ENCODE measurements at places on chromosomes 3 and 15.

GRCh38 chr3:103818800-103819199, 1384.0 kb downstream of the ZPLD1 start:
- no peak for DNase-seq

DNA sequence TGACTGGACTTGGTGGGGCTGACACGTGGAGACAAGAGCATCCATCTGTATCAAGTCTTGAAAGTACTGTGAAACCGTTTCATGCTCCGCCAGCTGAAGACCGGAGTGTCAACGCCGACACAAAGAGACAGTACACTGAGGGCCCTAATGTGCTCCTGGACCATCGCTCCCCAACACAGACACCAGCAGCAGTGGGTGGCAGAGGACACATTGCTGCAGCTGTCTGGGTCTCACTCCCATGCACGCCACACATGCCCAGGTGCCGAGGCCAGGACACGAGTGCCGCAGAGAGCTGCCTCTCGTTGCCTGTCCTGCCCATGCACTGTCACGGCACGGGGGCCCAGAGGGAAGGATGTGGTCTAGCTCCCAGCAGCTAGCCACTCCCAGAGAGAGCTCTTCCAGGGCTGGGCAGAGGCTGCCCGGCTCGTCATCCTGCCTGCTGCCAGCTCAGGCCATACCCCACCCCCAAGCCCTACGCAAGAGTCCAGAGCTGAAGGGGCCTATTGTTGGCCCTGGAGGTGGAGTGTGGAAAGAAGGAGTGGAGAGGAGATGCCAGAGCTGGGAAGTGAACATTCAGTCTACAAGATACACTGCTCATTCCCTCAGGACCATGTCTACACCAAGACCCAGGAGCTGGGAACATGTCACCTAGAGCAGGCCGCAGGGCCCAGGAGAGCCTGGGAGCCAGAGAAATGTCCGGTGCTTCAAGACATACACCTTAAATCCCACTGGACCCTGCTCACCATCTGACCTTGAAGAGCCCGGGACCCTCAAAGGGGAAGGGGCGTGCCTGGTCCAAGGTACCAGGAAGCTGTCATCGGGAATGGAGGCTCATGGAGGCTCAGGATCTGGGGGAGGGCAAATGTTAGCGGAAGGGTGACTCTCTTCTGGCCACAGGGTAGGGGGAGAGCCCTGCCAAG, 7.7 kb downstream of the TNK2 start:
- peak; percentile 98 for DNase-seq

DNA sequence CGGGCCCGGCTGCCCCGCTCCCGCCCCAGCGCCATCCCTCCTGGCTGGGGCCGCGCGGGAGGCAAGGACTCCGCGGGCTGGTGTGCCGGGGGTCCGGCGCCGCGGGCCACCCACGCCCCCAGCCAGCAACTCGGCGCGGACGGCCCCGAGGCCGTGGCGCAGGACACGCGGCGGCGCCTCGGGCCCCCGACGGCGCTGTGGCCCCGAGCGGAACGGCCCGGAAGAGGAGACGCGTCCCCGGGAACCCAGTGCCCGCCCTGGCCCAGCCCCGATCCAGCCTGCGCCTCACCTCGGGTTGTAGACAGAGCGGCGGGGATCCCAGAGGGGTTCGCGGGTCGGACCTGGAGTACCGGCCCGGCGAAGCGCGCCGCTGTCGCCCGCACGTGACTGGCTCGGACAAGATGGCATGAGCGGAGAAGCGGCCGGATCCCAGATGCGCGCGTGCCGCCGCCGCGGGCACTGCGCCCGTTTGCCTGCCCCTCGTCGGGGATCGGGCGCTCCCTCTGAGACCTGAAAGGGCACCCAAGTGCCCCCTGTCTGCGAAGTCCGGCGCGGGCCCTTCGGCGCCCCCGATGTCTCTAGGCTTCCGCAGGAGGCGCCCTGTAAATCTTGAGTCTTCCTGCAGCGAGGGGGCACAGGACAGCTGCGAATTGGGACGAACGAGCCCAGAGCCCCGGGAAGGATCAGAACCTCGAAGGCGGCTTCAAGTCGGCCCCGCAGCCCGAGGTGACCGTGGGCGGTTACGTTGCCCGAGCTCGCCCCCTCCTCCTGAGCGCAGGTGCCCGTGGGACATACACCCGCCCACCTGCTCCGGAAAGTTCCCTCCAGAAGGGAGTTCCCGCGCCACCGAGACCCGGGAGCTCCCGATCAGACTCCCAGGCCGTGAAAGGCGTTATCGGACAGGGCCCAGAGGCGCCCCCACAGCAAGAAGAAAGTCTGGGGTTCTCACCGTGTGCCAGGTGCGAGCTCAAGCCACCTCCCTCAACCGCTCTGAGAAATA, 598 bp upstream of the SFMBT1 start:
- DNase-seq, result peak; percentile 30

- DNase-seq, result no peak
These were observed 35.2 kb upstream of the RHO start for GRCh38 chr3:129493206-129493605.

GRCh38 chr3:71121429-71122167, 461.9 kb downstream of the FOXP1 start:
- no peak for DNase-seq

DNA sequence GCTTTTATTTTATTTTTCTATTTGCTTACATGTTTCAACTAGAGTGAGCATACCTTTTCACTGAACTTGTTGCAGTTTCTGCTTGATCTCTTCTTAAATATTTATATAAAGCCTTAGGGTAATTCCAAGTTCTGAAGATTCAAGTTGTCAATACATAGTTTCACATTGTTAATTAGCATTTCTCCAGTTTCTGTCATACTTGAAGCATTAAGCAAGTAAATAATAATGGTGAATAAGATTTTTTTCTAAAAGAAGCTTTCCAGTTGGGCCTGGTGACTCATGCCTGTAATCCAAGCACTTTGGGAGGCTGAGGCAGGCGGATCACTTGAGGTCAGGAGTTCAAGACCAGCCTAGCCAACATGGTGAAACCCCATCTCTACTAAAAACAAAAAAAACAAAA, 53.9 kb downstream of the CALML4 start:
- no peak for DNase-seq

GRCh38 chr15:39629371-39629770, 48.5 kb downstream of the THBS1 start:
- DNase-seq, result no peak

DNA sequence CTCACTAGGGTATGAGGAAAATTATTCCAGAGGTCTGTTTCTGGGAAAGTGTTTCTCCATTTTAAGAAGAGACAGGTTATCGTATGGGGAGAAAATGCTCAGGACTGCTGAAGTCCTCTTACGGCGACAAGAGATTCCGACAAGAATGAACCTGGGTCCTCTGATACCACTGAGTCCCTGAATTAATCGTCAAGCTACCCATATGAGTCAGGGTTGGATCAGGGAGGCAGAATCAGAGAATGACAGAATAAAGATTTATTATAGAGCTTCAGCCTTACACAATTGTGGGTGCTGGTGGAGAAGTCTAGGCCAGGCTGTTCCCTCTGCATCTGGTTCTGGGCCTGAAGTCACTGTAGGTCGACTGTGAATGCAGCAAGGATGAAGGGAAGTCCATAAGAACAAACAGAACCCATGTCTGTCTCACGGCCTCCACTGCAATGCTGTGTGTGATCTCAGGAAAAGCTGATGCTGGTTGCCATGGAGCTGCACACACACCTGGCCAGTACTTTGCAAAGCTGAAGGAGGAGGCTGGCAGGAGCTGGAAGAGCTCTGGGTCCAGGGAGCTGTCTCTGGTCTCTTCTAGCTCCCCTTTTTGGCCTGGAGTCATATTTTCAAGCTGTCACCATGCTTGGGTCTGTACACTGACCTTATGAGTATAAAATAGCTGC, 83.9 kb downstream of the HHLA2 start:
- DNase-seq, result no peak

DNA sequence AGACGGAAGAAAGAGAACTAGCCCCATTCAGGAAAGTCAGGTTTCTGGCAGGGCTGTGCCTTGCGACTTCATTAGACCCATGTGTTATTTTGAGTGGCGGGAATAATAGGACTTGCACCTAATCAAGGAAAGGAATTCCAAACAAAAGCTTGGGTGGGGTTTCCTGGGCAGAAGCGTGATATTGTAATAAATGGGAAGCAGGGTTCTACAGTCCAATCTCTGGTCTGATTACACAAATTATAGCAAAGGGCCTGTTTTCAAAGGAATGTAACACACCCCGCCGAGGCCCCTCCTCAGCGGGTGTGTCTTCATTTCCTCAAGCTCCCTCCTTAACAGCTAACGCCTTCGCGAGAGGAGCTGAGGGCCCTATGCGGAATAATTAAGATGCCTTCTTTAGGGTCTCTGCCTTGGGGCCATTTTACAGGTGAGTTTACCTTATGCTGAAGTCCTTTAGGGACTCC, 396.0 kb upstream of the C2CD4B start:
- DNase-seq, result no peak

- DNase-seq, result no peak
These were observed 342.1 kb upstream of the LRRC3B start for GRCh38 chr3:26280517-26280916.

DNA sequence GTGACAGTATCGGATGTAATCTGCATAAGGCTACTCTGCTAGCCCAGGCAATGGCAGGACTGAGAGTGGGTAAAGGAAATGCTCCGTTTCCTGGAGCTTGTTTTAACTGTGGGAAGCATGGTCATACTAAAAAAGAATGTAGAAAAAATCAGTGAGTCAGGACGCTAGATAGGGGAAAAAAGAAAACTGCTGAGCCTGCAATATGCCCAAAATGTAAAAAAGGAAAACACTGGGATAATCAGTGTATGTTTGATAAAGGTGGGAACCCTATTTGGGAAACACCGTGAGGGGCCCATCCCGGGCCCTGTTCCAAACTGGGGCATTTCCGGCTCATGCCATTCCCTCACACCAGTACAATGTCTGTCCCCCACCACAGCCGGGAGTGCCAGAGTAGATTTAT, 775.8 kb downstream of the ZPLD1 start:
- DNase-seq, result no peak

GRCh38 chr3:44125246-44125645, 116.4 kb upstream of the TOPAZ1 start:
- DNase-seq, result no peak

GRCh38 chr3:140170612-140171011, 235.6 kb downstream of the CLSTN2 start:
- DNase-seq, result no peak

GRCh38 chr15:101194546-101195125, 57.2 kb downstream of the CHSY1 start:
- no peak for DNase-seq

- no peak for DNase-seq
These were observed 114.8 kb downstream of the OXNAD1 start for GRCh38 chr3:16379838-16380237.

DNA sequence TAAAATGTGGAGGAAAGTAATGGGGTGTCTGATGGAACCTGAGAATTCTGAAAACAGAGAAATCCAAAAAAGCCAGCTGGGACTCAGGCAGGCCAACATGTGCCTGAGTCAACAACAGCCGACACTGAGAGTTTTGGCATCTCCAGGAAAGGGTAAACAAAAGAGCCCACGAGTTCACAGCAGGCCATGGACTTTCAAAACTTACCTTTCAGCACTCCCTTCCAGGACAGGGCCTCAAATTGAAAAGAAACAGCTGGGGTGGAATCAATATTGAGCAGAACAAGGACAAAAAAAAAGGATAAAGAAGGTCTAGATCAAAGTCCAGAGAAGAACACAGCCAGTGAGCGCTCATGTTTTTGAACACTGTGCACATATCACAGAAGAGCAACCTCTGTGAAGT, 735.4 kb upstream of the GRM7 start:
- DNase-seq, result no peak

DNA sequence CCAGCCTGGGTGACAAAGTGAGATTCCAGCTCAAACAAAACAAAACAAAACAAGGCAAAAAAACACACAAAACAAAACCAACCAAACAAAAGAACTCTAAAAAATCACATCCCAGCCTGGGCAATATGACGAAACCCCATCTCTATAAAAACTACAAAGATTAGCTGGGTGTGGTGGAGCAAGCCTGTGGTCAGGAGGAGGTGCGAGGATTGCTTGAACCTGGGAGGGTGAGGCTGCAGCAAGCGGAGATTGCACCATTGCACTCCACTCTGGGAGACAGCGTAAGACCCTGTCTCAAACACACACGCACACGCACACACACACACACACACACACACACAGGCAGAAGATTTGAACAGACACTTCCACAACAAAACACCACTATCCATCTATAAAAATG, 99.6 kb downstream of the SHQ1 start:
- DNase-seq, result no peak

All from COLO829 (cell line).